ENCODE measurements at places on chromosomes 2 and 18. TPM values are rescaled to one million over a fixed set of nuclear protein-coding genes. Genes with fewer than 3 reads are reported as not detected.

GLI2 gene
- 1.6 TPM for polyA plus RNA-seq

FIGLA gene
- not detected for polyA plus RNA-seq

ADD2 gene
- polyA plus RNA-seq, result 1.2 TPM

CFAP65 gene
- polyA plus RNA-seq, result 0.19 TPM

GCG gene
- polyA plus RNA-seq, result 9,451 TPM

ANKRD30BL gene
- polyA plus RNA-seq, result 0.11 TPM

DNPEP gene
- polyA plus RNA-seq, result 54.6 TPM

M1AP gene
- polyA plus RNA-seq, result 0.45 TPM

DSC3 gene
- 0.05 TPM for polyA plus RNA-seq

GAD1 gene
- 0.84 TPM for polyA plus RNA-seq

LYPD6 gene
- polyA plus RNA-seq, result 0.91 TPM

DNAH6 gene
- polyA plus RNA-seq, result 0.19 TPM

GPATCH11 gene
- polyA plus RNA-seq, result 2.0 TPM

SERPINB12 gene
- polyA plus RNA-seq, result not detected

CFC1 gene
- polyA plus RNA-seq, result 207 TPM

NTSR2 gene
- not detected for polyA plus RNA-seq

AOX1 gene
- 29.2 TPM for polyA plus RNA-seq

COL6A3 gene
- 9.0 TPM for polyA plus RNA-seq

OTOF gene
- 0.19 TPM for polyA plus RNA-seq

TBR1 gene
- polyA plus RNA-seq, result under 0.01 TPM

STARD7 gene
- 29.5 TPM for polyA plus RNA-seq

CIDEA gene
- polyA plus RNA-seq, result 3.5 TPM

ACMSD gene
- 3.4 TPM for polyA plus RNA-seq

ADAM23 gene
- 0.54 TPM for polyA plus RNA-seq

ARHGAP28 gene
- polyA plus RNA-seq, result 0.91 TPM

CDK15 gene
- polyA plus RNA-seq, result 0.12 TPM

SERPINB10 gene
- polyA plus RNA-seq, result not detected

DYSF gene
- 2.2 TPM for polyA plus RNA-seq

TLX2 gene
- polyA plus RNA-seq, result 0.12 TPM

XIRP2 gene
- polyA plus RNA-seq, result 0.08 TPM

KIAA1328 gene
- polyA plus RNA-seq, result 2.1 TPM

STAT4 gene
- 2.0 TPM for polyA plus RNA-seq

CCDC85A gene
- 0.27 TPM for polyA plus RNA-seq

DSC2 gene
- polyA plus RNA-seq, result 5.9 TPM

HOXD8 gene
- polyA plus RNA-seq, result 1.5 TPM

MAIP1 gene
- polyA plus RNA-seq, result 8.4 TPM

SIX3 gene
- 1.7 TPM for polyA plus RNA-seq

PLGLB2 gene
- polyA plus RNA-seq, result not detected

RAPGEF4 gene
- 7.0 TPM for polyA plus RNA-seq

SDC1 gene
- 16.1 TPM for polyA plus RNA-seq

Measured in pancreas (tissue), 10 donors.